ENCODE measurements at places on chromosomes 6 and 20.

- no peak for DNase-seq
These were observed 246.3 kb upstream of the RNF24 start for GRCh38 chr20:4261333-4262284.

DNA sequence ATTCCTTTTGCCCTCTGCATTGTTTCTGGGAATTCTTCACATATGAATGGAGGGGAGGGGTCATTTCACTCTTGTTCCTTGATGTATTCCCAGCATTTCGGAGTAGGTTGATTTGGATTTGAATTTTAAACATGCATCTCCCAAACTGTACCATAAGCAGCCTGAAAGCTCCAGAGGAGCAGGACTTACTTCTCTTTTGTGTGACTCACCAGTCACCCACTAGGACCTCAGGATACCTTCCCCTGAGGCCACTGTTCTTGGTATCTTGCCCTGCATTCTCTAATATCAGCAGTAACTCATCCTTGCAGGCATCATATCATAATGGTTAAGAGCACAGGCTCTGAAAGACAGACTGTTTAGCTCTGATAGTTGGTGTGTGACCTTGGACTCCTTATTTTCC lies 703 bp downstream of the MRPL2 start:
- no peak for DNase-seq

DNA sequence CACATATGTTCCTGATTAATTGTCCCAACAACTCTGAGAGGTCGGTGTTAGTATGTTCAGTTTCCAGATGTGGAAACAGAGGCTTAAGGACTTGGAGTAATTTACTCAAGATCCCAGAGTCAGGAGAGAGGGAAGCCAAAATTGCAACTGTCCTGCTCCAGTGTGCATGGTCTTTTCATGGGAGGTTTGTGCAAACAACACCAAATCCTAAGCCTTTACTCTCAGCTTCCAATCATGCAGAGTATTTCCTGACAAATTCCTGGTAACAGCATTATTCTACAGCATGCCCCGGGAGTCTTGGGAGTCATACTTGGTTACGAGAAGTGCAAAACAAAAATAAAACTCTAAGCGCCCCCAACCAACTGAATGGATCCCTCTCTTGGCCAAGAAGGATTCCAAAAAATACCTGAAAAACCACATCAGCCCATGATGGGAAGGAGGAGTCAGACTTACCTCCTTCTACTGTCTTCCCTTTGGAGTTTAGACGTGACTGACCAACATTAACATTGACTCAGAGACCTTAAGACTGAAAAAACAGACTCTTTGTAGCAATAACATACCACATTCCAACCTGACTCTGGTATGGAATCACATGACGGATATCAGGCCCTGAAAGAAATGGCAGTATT lies 30.8 kb upstream of the PPP1R3G start:
- no peak for DNase-seq

- DNase-seq, result no peak
These were observed 4.9 kb upstream of the ZNF831 start for GRCh38 chr20:59158673-59159072.

- peak; percentile 34 for DNase-seq
These were observed at the start of gene NPEPL1 for GRCh38 chr20:58692579-58693225. Gene NPEPL1, plus strand, starts transcription at chr20:58692800. Its CDS starts 101 bp downstream, at chr20:58692901.

DNA sequence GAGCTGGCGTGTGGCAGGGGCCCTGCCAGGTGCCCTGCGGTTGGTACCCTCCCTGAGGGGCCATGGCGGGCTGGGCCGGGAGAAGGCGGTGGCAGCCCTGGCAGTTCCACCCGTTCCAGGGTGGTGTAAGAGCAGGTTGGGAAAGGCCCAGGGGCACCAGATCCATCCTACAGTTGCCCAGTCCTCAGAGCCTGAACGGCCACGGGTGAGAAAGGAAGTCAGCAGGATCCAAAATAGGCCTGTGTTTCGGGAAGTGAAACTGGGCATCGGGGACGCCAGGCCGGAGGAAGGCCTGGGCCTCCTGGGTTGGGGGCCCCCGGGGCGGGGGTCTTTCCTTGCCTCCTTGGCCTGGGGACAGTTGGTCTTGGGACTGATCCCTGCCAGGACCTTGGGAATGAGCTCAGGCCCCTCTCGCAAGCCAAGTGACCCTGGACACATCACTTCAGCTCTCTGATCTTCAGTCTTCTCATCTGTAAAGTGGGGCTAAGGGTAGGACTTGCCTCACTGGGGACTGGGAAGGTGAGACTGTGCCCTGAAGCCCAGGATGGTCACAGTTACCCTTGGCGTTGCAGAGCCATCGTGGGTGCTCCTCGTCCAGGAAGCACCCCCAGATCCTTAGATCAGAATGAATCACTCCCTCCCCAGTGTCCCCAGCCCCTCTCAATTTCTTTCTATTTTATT lies 18.1 kb upstream of the NOL4L start:
- no peak for DNase-seq

DNA sequence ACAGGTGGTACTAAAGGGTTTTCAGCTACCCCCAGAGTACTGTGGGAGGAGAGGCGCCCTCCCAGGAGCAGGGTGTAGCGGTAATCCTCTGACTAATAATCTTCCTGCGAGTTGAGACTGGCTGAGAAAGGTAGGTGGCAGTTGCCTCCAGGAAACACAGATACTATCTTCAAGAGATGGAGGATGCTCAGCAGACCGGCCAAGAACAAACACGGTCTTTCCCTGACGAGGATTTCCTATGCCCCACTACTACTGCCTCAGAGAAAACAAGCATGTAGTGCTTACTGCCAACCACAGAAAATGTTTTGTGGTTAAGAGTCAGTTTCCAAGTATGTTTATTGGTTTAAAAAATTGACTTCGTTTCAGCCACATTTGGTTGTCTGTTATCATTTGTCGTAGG lies 26.8 kb downstream of the C6orf89 start:
- DNase-seq, result peak; percentile 73

DNA sequence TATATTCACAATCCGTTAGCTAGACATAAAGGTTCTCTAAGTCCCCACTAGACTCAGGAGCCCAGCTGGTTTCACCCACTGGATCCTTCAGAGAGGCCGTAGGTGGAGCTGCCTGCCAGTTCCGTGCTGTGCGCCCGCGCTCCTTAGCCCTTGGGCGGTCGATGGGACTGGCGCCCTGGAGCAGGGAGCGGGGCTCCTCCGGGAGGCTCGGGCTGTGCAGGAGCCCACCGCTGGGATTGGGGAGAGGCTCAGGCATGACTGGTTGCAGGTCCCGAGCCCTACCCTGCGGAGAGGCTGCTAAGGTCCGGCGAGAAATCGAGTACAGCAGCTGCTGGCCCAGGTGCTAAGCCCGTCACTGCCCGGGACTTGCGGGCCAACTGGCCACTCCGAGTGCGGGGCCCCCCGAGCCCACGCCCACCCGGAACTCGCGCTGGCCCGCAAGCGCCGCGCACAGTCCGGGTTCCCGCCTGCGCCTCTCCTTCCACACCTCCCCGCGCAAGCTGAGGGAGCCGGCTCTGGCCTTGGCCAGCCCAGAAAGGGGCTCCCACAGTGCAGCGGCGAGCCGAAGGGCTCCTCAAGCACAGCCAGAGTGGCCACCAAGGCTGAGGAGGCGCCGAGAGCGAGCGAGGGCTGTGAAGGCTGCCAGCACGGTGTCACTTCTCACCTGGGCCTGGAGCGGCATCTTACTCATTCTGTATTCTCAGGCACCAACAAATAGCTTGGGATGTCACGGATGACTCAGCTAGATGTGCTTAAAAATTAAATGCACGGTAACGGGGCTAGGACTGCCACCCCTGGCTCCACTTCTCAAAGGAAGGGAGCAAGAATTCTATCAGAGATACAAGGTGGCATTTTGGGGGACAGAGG lies 44.1 kb downstream of the IRF4 start:
- DNase-seq, result no peak

- DNase-seq, result no peak
These were observed 550.3 kb upstream of the JARID2 start for GRCh38 chr6:14695579-14695978.

DNA sequence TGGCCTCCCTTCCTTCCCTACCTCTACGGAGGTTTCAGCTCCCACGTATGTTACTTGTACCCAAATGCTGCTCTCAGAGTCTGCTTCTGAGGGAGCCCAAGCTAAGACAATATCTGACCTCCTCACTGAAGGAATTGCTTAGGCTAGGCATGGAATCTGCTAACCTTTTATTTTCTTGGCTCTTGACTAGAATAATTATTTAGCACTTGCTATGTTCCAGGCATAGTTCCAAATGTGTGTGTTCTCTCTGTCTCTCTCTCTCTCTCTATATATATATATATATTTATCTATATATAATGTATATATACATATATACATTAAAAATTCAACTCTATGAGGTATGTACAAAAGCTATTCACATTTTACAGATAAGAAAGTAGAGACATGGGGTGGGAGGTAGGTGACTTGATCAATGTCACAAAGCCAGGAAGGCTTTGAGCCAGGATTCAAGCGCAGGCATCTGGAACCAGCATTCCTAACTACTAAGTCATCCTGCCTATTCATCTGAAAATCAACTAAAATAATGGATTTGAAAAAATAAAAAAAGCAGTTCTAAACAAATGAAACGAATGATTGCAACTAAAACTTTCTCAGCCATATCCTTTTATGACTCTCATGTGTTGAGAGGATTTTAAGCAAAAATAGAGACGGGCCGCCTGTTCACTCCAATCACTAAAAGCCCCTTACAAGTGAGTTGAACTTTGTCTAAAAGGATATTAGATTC lies 189.7 kb upstream of the JAG1 start:
- DNase-seq, result no peak

- DNase-seq, result no peak
These were observed 32.4 kb downstream of the DUSP22 start for GRCh38 chr6:324729-325125.

- no peak for DNase-seq
These were observed 73.4 kb downstream of the FGD2 start for GRCh38 chr6:37078814-37079213.

- DNase-seq, result no peak
These were observed 76.4 kb downstream of the SSR1 start for GRCh38 chr6:7236306-7237209.

DNA sequence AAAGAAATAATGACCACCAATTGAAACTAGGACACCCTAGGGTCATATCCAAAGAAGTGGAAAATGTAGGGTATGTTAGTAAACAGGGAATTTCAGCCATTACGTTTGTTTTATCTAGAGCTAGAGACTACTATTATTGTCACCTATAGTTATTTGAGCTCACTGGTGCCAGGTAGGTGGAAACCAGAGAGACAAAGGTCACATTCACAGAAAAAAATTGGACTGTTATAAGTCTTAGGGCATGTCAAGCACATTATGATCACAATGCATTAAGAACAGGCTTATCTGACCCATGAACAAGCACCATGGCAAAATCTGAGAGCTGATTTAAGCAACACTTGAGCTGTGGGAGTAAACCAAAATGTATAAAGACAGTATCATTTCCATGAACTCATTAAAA lies 530.1 kb upstream of the CITED2 start:
- no peak for DNase-seq

DNA sequence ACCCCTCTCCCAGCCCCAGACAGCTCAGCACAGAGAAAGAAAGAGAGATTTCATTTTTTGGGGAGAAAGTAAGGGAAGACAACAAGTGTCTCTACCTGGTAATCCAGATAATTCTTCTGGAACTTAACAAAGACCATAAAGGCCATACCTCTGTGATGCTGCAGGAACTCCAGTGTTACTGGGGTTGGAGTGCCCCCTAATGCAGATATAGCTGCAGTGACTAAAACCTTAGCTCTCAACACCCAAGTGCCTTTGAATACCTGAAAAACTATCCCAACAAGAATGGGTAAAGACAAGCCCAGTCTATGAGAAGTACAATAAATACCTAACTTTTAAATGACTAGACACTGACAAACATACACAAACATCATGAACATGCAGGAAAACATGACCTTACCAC lies 365.3 kb upstream of the PTCHD4 start:
- peak; percentile 58 for DNase-seq

DNA sequence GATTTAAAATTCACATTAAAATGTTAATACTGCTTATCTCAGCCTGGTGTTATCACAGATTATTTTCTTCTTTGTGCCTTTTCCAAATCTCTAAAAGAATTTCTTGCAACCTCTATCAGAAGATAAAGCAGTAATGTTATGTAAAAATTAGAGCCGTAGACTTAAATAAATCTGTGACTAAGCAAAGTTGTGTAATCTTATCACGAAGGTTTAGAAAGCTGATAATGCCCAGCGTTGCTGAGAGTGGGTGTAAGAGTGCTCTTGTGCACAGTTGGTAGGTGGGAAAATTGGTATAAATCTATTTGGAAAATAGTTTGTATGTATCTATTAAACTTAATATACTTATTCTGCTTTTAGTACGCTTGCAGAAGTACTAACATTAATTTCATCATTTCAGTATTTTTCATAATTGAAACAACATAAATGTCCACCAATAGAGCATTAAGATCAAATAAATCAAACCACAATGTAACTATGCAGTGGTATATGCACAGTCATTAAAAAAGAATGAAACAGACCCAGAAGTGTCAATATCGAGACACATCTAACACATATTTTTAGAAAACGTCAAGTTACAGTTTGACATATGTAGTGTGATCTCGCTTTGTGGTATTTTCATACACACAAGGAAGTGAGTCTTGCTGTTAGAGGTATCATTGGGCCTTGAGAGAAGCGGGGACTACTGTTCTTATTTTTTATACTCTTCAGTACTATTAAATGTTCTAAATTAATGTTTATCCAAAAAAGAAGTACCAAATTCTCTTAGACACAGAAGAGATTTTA lies 54.4 kb upstream of the PBOV1 start:
- no peak for DNase-seq

DNA sequence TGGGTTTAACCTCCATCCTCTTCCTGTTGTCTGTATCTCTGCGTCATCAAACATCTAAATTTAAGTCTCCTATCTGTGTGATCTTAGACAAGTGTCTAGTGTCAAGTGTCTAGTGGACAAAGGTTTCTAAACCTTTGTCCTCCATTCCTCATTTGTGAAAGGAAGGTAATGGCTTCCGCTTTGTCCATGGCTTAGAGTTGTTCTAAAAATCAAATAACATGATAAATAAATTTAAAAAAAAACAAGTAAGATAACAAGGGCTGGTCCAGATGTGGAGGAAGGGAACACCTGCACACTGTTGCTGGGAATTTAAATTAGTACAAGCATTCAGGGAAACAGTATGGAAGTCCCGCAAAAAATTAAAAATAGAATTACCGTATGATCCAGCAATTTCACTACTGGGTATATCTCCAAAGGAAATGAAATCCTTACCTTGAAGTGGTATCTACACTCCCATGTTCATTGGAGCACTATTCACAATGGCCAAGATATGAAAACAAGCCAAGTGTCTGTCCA lies 17.6 kb upstream of the SERPINB1 start:
- DNase-seq, result no peak

DNA sequence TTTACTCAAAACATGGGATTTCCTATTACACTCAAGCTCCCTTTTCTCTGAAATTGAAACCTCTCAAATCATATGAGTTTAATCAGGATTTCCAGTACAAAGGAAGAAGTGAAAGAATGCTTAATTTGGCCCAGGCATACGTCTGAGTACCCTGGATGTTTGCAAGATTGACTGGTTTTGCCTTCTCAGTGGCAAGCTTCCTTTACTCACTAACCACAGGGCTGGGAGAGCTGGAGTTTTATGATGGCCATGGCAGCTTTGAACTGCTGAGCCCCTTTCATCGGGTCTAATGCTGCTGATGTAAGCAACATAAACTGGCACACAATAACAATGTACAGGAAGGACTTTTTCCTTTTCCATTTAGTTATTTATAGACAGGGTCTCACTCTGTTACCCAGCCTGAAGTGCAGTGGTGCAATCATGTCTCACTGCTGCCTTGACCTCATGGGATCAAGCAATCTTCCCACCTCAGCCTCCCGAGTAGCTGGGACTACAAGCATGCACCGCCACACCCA lies 194.8 kb downstream of the SLC35F1 start:
- DNase-seq, result no peak

- DNase-seq, result peak; percentile 40
These were observed 139.5 kb upstream of the AFDN start for GRCh38 chr6:167687116-167687725.

- no peak for DNase-seq
These were observed 18.8 kb downstream of the MAFB start for GRCh38 chr20:40670253-40670652.
